ENCODE measurements at places on chromosomes 16 and 17.

- DNase-seq, result no peak
Measured at GRCh38 chr17:2192367-2193057, 111.1 kb downstream of the SMG6 start.

- no peak for DNase-seq
Measured at GRCh38 chr16:19850131-19850817, 34.4 kb downstream of the GPRC5B start.

GRCh38 chr16:67943619-67944504, at the start of gene LCAT:
TSS of gene LCAT (minus strand) at chr16:67944120. CDS start at chr16:67944101, 19 bp downstream.
- peak; percentile 70 for DNase-seq

DNA sequence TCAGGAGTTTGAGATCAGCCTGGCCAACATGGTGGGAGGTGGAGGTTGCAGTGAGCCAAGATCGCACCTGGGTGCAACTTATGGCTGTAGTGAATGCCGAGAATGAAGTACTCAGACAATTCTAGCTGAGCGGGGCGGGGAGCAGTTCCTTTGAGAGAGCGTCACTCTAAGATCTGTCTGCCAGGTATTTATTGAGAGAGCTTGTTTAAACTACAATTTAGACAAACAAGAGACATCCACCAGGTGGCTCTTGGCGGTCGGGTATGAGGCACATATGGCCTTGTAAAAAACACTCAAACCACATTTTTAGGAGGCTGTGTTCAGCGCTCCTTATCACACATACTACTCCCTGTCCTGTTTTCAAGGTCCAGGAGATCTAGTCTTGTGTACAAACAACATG, 40.6 kb upstream of the CDH1 start:
- no peak for DNase-seq

GRCh38 chr16:65415460-65415859, 293.6 kb upstream of the CDH11 start:
- DNase-seq, result no peak
